Thyroid gland (tissue), 4 donors: ENCODE measurements at places on chromosomes 2 and 18. TPM values are rescaled to one million over a fixed set of nuclear protein-coding genes. Genes with fewer than 3 reads are reported as not detected.

The ATP8B1 gene
- total RNA-seq, result 63.7 TPM

The HNRNPA3 gene
- total RNA-seq, result 115 TPM

The CERS6 gene
- total RNA-seq, result 60.6 TPM

The NAT8 gene
- total RNA-seq, result not detected

The CXCR1 gene
- total RNA-seq, result not detected

The DNAH7 gene
- 9.9 TPM for total RNA-seq

The LYPD6 gene
- total RNA-seq, result 1.4 TPM

The ATOH8 gene
- total RNA-seq, result 98.4 TPM

The FEV gene
- not detected for total RNA-seq

The TNS1 gene
- total RNA-seq, result 316 TPM

The ALKAL2 gene
- 1.3 TPM for total RNA-seq

The ACMSD gene
- not detected for total RNA-seq

The TUBA4B gene
- not detected for total RNA-seq

The INHA gene
- total RNA-seq, result 0.50 TPM

The OR6B2 gene
- not detected for total RNA-seq

The GPR45 gene
- total RNA-seq, result not detected

The CNRIP1 gene
- 2.5 TPM for total RNA-seq

The NCL gene
- total RNA-seq, result 88.8 TPM

The IL18R1 gene
- 9.4 TPM for total RNA-seq

The RAMP1 gene
- total RNA-seq, result 4.2 TPM

The RBKS gene
- 10.6 TPM for total RNA-seq

The STARD6 gene
- not detected for total RNA-seq

The LDLRAD4 gene
- total RNA-seq, result 34.8 TPM

The KCNG2 gene
- total RNA-seq, result not detected

The SNORC gene
- total RNA-seq, result 1.9 TPM

The GREB1 gene
- total RNA-seq, result 0.94 TPM
